ENCODE measurements at places on chromosomes 1 and 21.

DNA sequence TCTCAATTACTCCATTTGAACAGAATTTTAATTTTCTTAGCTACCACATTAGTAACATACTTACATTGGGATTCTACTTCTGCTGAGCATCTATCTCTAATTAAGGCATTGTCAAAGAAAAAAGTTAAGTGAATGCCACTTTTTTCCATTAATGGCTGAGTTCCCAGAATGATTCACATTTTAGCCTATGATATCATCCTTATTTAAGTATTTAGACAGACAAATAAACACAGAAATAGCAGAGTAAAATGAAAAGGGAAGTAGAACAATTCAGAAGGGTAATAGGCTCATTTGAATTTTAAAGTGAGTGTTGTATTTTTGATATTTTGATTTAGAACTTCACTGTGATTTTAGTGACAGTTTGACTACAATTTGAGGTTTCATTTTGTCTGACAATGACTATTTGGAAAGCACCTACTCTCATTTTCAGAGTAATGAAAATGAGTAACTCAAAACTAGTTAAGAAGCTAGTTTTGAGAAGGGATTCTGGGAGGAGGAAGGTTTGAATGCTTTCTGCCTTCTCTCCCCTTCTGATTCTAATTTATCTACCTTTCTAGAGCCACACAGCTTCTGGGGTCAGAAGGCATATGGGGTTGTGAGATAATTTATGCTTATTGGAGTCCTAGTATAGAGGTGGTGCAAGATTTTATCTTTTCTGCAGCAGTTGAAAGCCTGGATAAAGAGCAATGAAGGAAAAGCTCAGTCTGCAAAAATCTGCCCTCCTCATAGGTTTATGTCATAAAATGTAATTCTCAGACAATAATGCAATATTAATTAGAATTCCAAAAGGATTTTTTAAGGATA lies 15.5 kb downstream of the LYPLAL1 start:
- peak; percentile 67 for DNase-seq

DNA sequence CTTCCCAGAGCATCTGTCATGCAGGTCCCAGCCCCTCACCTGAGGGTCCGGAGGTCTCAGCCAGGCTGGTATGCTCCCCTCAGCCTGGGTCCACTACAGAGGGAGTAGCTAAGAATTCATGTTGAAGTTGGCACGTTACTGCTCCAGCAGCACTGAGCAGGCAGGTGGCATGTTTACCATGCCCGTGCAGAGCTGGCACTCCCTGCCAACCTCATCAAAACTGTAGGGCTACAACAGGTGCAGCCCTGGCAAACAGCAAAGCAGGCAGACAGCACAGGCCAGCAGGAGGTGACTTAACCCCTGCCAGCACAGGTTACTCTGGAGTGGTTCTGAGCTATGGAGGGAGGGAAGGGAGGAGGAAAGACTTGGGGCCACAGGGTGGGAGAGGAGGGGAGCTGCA lies 46.4 kb downstream of the NUAK2 start:
- no peak for DNase-seq

GRCh38 chr1:1393014-1393413 lies 6.1 kb downstream of the CCNL2 start:
- no peak for DNase-seq

- DNase-seq, result no peak
Measured at GRCh38 chr1:222195857-222196256, 352.0 kb downstream of the HHIPL2 start.

DNA sequence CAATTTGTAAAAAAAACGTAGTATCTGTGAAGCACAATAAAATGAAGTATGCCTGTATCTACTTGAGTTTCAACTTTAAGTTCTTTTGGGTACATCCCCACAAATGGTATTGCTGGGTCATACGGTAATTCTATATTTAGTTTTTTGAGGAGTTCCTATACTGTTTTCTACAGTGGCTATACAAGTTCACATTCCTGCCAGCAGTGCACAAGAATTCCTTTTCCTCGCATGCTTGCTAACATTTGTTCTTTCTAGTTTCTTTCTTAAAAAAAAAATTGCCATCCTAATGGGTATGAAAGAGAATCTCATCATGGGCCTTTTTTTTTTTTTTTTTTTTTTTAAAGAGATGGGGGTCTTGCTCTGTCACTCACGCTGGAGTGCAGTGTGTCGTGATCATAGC lies 41.9 kb downstream of the UCK2 start:
- DNase-seq, result no peak

DNA sequence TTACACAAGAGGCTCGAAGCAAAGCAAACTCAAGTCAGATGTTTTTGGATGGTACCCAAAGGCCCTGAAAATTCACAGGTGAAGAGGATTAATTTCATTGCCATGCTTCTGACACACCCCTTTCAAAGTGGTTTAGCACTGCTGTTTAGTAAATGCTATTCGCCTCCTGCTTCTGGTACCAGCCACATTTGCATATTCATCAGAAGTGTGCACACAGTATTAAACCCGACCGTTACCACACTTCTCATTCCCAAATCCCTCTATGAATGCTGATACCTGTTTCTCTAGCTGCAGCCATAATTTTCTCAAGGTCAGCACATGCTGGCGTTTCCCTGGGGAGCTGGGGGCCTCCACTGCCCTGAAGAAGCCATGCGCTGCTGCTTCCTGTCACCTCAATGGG lies 179.8 kb upstream of the DAB1 start:
- no peak for DNase-seq

- no peak for DNase-seq
Measured at GRCh38 chr1:231708394-231708793, 81.8 kb downstream of the DISC1 start.

DNA sequence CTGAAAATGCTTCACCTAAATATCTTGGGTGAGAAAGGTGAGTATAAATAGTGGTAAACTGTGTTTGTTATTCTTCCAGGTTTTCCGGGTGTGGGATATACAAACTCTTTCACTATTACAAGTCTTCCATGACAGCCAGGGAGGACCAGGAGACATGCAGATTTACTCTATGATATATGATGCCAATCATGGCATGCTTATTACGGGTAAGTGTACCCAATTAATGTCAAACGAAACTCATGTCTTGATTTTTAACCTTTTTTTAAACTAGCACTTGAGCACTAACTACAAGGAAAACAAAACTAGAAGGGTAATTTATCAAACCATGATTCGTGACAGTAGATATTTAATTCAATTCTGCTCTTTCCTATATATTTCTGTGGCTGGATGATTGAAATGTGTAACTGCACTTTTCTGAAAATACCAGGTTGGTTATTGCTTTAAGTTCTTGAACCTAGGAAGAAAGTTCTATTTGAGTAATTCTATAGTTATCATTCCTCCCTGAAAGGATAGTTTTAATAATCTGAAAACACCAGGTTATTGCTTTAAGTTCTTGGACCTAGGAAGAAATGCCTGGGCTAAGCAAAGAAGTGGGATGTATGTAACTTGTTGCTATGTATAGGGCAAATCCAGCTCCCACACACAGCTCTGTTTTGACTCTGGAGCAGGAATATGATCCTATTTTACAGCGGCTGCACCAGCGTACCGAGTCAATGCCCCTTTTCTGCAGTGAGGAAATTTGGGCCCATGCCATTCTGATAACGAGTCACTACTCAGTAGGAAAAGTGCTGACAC lies 86.4 kb downstream of the WDR64 start:
- no peak for DNase-seq

GRCh38 chr1:162381941-162382750 lies 618 bp downstream of the C1orf226 start:
- DNase-seq, result no peak

- no peak for DNase-seq
Measured at GRCh38 chr1:36137776-36138175, 11.5 kb downstream of the TRAPPC3 start.

DNA sequence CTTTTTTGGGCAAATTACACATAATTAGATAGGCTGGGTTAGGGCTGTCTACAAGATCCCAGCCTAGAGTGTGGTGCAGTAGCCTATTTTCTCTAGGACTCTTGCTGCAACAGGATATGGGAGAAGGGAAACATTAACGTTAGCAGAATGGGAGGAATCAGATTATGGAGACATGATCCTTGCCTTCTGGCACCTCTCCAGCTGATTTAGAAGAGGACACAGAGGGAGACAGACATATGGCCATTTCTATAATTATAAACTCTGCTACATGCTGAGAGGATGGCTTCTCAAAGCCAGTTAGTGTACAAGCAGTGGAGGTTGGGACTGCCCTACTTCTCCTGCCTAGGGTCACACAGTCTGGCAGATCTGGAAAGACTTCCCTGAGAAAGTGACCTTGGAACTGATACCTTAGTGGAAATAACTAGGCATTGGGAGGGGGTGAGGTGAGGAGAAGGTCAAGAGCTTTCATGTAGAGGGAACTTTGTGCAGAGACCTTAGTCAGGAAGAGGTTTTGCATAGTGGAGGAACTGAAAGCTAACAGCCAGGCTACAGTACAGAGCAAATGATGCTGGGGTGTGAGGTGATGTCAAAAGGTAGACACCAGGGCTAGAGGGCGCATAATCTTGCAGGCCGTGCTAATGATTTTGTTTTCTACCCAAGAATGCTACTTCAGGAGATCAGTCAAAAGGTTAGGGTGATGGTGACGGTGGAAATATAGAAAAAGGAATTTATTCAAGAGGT lies 1.2 kb upstream of the CD1D start:
- no peak for DNase-seq

- no peak for DNase-seq
Measured at GRCh38 chr1:207987164-207987563, 76.2 kb upstream of the CD34 start.

GRCh38 chr1:51638350-51638749 lies 21.5 kb downstream of the OSBPL9 start:
- no peak for DNase-seq

GRCh38 chr1:222097588-222097987 lies 355.7 kb upstream of the DUSP10 start:
- DNase-seq, result no peak

DNA sequence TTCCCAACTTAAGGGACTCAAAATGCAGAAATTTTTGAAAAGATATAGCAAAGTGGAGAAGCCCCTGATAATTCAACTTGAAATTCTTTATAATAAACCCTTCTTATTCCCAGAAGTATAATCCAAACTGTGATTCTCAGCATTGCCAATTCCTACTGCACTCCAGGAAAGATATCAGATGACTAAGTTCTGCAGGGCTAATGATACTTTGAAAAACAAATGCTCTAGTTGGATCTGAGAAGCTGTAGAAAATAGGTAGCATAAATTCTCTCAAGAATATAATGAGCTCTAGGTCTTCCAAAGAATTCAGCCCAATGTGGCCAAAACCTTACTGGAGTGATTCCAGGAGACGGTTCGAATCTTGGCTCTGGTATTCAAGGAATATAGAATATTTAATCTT lies 294.0 kb upstream of the PTBP2 start:
- DNase-seq, result no peak

DNA sequence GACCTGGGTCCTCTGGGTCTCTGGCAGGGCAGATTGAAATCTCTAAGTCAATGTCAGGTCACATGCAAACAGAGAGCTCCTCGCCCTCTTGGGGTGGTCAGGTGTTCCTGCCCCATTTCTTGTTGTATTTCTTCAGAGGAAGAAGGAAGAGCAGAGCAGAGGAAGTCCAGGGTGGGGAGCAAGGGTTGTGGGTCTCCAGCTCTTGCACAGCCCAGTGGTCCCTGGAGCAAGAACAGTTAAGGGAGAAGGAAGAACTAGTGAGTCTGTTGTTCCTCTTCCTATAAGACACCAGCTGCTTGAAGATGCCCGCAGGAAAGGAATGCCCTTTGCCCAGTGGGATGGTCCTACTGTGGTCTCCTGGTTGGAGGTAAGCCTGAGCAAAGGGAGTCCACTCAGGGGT lies 26.3 kb downstream of the MYOG start:
- DNase-seq, result no peak

GRCh38 chr1:14027099-14027498 lies 327.1 kb downstream of the PRDM2 start:
- DNase-seq, result no peak

DNA sequence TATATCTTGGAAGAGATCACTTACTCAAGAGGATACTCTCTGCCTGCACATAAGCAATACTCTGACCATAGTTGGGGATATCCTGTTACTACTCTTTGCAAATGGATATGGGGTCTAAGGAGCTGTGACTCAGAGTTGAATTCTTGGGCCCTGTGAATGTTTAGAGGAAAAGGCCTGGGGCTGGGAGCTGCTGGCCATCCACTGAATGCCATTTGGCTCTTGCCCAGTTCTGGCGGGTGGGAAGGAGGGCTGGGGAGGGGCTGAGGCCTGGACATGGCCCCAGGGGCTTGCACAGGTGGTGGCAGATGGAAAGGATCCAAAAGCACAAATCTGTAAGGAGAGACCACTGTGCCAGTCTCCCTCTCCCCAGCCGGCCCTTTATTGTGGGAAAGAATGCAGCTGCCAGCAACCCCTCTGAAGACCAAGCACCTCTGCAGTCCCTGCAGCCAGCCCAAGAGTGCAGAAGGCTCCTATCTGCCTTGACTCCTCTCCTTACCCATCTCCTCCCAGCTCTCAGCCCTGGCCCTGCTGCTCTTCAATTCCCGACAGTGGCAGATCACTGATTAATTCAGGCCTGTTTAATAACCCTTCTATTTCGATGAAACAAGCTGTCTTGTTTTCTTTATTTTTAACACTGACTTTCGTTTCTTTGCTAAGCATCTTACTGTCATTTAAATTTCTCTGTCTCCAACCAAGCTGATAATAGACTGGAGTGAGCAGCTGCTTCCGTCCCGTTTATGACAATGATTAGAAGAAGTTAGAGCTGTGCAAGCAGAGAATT lies 12.1 kb downstream of the PLXNA2 start:
- DNase-seq, result no peak

- DNase-seq, result no peak
Measured at GRCh38 chr21:35585878-35586277, 474.4 kb downstream of the SETD4 start.

GRCh38 chr1:89302697-89303332 lies 30.2 kb upstream of the GBP5 start:
- no peak for DNase-seq

DNA sequence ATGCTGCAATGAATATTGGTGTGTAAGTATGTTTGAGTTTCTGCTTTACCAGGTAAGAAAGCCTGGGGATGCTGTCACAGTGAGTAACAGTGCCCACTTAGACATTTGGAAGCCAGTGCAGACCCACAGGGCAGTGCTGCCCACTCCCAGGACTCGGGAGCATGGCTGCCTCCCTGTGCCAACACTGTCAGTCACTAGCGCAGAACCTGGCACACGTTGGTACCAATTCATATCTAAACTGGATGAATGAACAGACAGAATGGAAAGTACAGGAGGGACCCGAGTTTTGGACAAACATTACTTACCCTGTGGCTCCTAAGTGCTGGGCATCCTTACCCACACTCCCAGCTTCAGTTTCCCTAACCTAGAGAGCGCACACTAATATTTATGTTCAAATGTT lies 1.6 kb upstream of the EVA1C start:
- no peak for DNase-seq

GRCh38 chr1:230282157-230282556 lies 144.0 kb downstream of the PGBD5 start:
- no peak for DNase-seq

DNA sequence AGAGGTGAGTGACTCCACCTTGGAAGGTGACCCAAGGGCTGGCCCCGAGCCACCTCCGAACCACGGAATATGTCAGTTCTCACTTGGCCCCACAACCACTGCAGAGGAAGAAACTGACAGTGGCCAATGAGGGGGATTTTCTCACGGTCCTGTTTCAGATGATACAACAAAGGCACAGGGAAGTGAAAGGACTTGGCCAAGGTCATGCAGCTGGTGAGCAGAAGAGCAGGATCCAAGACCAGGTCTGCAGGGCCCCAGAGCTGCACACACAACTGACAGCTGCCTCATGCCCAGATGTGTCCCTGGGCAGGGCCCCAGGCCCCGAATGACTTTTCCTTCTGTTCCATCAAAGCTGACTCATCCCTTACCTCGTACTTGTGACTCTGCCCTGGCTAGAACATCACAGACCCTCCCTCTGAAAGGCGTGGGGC lies 25.8 kb upstream of the EVA1B start:
- no peak for DNase-seq

- no peak for DNase-seq
Measured at GRCh38 chr21:43012596-43012995, 38.2 kb downstream of the PKNOX1 start.
